ENCODE measurements at places on chromosomes 1 and 21.
A peak's percentile ranks its signal among the peaks of the same experiment; 100 is the strongest.

DNA sequence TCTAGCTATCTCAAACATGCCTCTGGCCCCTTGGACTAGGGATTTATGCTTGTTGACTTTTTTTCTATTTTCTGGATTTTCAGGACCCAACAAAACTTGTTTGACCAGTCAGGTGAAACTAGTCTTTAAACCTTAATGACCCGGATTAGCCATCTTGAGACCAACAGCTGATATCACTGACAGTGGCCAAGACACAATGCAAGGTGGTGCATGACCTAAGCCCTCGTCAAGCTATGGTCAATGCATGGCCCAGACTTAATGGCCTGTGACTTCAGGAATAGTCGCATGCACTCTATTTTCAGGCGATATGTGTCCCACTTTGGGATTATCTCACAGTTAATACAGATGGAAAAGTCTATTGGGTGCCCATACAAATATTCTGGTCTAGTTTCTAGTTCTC, 190.4 kb downstream of the ZBTB18 start:
- no peak for DNase-seq

DNA sequence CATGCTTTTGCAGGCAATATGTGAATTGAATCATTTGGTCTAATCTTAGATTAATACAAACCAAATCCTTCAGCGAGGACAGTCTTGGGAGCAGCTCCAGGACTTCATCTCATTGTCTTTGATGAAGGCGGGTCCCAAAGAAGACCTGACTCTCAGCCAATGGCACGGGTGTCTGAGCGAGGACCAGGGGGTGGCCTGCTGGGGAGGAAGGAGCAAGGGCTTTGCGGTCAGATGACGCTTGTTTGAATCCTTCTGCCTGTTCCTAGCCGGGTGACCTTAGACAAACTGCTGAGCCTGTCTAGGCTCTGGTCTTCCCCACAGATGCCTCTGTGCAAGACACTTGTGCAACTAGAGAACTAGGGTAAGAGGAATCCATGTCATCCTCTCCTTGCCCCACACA, 312.1 kb upstream of the VAMP3 start:
- no peak for DNase-seq

- no peak for DNase-seq
These were observed 136.8 kb upstream of the SPAG17 start for GRCh38 chr1:118321840-118322239.

DNA sequence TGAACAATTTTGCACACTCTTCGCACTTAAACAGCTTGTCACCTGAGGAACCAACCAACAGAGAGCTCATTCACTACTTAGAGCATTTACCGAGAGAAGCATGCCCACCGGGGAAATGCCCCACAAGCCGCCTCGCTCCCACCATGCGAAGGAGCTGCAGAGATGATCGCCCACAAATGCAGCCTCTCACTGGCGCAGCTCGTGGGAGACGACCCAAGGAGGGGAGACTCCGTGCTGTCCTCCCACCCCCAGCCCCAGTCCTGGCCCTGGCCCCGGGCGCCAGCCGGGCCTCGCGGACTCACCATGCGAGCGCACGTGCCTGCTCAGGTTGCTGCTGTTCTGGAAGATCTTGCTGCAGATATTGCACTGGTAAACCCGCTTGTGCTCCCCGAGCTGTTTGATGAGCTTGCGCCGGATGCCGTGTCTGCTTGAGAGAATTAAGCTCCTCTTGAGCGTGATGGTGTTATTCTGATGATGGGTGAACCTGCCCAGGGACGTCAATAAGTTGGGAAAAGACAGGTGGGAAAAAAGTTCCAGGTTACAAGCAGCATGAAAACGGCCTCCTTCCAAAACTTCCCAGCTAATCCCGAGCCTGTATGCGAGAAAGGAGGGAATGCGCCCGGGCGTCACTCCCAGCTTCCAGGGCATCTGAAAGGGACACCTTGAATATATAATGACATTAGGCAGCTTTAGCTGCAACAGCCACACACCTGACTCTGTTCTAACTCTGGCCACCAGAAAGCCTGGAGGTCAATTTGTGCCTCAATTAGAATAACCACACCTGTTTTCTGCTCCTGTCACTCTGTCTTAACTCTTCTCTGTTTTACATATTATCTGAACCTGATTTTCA, 42.8 kb downstream of the PRDM15 start:
- DNase-seq, result no peak

- DNase-seq, result no peak
These were observed 22.4 kb upstream of the ABCD3 start for GRCh38 chr1:94395748-94396309.

GRCh38 chr1:241208910-241209379, 148.1 kb downstream of the RGS7 start:
- no peak for DNase-seq

- DNase-seq, result no peak
These were observed 32.5 kb upstream of the KCNA3 start for GRCh38 chr1:110707232-110707631.

DNA sequence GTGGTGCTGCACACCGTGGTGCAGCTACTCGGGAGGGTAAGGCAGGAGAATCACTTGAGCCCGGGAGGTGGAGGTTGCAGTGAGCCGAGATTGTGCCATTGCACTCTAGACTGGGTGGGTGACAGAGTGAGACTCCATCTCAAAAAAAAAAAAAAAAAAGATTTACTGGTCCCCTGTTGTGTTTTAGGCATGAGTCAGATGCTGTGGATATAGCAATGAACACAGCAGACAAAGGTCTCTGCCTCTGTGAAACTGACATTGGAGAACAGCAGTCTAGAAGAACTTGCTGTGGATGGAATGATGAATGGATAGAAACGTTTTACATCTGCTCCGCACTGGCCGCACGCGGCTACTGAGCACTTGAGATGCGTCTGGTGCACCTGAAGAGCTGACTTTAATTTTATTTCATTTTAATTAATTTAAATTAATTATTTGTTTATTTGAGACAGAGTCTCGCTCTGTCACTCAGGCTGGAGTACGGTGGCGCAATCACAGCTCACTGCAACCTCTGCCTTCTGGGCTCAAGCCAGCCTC, 24.5 kb upstream of the EPHA2 start:
- DNase-seq, result peak; percentile 69

DNA sequence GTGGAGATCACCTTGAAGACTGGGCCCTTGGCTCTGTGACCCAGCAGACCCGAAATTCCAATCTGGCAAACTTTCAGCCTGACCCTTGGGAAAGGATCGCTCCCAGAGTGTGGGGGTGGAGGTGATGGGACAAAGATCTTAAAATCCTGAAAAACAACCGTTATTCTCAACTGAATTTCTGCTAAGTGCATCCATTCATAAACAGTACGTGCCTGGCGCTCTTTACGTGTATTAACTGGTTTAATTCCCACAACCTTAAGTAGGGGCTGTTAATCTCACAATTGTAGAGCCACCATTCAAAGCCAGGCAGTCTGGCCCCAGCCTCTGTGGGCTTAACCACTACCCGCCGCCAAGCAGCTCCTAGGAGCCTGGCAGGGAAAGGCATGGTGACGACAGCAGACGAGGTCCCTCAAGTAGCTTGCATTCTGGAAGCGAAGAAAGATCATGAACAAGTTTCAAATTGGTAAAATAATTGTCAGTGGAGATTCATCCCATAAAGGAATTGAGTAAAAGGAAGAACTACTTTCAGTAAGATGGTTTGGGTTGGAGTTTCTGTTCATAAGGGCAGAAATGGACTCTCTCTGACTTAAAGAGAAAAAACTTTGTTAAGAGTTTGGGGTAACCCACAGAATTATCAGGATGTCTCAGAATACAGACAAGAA, 11.4 kb upstream of the RGS16 start:
- peak; percentile 27 for DNase-seq

DNA sequence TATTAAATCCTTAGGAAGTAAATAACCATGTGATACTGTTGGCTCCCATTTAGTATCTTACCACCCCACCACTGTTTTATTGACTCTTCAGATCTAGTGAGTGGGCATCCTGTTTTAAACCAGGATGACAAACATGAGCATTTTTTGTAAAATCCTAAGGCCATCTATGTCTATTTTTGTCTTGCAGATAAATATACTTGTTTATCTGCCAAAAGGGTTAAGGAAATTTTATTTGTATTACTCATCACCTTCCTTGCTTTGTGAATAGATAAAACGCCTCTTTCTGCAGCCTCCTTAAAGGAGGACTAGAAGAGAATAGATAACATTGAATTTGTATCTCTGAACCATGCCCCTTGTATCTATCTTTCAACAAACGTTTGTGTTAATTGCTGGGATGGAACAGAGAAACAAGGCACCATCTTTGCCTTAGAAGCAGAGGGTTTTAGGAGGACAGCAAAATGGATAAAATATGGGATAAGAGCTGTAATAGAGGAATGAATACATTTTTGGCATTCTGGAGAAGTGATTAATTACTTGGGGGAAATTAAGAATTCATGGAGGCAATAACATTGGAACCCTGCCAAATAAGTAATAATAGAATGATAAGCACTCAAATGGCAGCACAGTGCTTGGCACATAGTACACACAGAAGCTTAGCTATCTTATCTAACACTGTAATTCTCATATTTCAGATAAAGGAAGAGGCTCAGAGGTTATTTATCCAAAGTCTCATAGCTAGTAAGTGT, 14.7 kb downstream of the YTHDF2 start:
- DNase-seq, result peak; percentile 86

DNA sequence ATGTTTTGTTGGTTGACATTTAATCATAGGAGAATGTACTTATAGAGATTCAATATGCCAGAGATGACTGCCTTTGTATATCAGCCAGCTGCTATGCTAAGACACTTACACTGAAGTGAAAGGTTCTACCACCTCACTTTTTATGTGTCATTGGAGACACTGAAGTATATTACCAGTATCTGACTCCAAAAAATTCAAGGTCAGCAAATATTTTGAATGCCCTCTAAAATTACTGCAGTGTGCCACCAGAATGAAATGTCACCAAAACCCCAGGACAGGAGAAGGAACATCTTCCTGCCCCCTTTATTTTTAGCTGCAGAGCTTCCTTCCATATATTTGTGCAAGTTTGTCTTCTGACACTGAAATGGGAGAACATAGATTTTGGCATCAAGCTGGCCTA, 141.5 kb downstream of the LRRC40 start:
- no peak for DNase-seq

- DNase-seq, result no peak
These were observed 207.6 kb downstream of the S1PR1 start for GRCh38 chr1:101444381-101444780.

- DNase-seq, result peak; percentile 32
These were observed 15.3 kb downstream of the BECN2 start for GRCh38 chr1:241972703-241973369.

DNA sequence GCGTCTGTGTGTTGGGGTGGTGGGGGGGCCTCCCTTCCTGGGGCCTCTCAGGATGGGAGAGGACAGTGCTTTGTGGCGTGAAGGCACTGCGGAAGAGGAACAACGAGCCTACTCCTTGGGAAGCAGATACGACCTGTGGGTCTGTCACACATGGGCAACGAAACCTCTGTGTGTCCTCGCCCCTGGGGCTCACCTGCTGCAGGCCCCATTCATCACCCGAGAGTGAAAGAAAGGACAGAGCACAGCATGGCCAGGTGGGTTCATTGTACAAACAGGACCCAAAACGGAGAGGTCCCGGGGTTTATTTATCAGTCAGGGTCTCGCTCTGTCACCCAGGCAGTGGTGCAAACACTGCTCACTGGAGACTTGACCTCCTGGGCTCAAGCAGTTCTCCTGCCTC, 40.1 kb upstream of the LIN9 start:
- no peak for DNase-seq

DNA sequence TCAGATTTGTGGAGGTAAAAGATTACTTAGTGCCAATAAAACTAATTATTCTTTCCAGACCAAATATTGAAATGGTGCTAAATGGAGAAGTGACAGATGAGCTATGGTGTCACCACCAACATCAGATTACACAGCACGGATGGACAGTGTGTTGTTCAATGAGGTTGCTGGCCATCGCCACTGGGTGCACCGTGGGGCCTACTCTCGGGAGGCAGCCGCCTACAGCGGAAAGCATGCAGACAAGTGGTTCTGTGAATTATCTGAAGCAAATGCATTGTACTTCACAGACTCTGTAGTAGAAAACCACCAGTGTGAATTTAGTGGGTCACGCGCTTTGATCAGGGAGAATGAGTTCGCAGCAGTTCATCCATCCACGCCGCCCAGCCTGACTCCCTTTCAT, 42.3 kb downstream of the GNG4 start:
- DNase-seq, result no peak

DNA sequence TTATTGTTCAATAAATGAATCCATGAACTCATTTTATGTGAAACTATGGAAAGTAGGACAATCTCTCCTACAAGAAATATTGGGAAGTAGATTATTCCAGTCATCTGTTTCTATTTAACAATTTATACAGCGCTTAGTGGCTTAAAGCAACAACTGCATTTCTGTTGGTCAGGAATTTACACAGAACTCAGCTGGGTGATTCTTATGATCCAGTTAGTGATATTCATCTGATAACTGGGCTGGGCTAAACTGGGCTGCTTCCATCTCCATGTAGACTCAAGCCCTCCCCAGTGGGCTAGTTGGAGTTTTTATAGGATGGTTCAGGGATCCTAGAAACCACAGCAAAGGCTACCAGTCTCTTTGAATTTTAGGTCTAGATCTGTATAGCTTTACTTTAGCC, 497.9 kb upstream of the NEGR1 start:
- DNase-seq, result no peak

DNA sequence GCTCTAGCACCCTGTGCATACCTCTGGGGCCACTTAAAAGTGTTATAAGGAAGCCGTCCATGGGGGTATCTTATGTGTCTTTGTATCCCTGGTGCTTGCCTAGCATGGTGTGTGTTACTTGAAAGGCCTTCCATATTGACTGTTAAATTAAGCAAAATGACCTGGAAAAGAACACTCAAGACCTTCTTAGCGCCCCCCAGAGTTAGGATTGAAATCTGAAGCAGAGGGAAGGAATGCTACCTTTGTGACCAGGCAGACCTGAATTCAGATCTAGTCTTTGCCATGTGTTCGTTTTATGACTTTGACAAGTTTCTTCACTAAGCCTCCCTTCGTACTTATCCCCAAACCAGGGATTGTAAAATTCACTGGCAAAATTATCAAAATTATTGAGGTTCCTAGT, 59.9 kb downstream of the SLC22A15 start:
- no peak for DNase-seq

- DNase-seq, result no peak
These were observed 3.8 kb upstream of the RWDD3 start for GRCh38 chr1:95230256-95230655.

Data from EH (cell line).